Retinal pigment epithelial cell (primary cell): ENCODE measurements at places on chromosomes 3 and 15.

DNA sequence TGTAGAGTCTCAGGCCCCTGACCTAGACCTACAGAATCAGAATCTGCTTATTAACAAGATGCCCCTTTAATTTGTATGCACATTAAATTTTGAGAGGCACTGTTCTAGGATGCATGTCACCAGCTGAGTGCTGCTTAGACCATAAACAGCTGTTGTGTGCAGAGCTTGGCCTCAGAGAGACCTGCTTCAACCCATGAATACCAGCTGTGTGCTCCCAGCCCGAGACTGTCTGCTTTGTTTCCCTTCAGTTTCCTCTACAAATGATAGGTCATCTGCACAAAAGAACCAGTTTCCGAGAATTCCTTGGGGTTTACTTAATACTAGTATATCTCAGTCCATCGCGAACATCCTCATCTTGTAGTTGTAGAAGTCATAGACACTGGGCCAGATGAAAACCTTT, 158.5 kb upstream of the PFN2 start:
- no peak for DNase-seq

DNA sequence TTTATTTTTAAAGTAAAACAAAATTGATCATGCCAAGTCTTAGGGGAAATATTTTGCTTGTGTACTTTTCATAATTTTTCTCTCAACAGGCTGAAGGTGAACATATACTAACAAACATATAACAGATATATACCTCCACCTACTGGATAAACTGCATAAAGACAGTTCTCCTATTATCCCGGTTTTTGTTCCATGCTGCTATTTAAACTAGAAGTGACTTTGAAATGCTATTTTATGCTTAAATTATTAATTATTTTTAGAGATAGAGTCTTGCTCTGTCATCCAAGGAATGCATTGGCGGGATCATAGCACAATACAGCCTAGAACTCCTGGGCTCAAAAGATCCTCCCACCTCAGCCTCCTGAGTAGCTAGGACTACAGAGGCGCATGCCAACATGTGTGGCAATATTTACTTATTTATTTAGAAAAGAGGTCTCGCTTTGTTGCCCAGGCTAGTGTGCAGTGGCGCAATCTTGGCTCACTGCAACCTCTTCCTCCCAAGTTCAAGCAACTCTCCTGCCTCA, 49.8 kb downstream of the ST3GAL6 start:
- DNase-seq = no peak

- no peak for DNase-seq
Measured at GRCh38 chr3:196639483-196640296, at the start of gene NRROS. TSS of gene NRROS (plus strand) at chr3:196639694. CDS start at chr3:196654540, 14,846 bp downstream.

- DNase-seq = no peak
Measured at GRCh38 chr3:71258526-71258925, 325.0 kb downstream of the FOXP1 start.

- no peak for DNase-seq
Measured at GRCh38 chr3:122031123-122031468, 9.0 kb upstream of the ILDR1 start.

DNA sequence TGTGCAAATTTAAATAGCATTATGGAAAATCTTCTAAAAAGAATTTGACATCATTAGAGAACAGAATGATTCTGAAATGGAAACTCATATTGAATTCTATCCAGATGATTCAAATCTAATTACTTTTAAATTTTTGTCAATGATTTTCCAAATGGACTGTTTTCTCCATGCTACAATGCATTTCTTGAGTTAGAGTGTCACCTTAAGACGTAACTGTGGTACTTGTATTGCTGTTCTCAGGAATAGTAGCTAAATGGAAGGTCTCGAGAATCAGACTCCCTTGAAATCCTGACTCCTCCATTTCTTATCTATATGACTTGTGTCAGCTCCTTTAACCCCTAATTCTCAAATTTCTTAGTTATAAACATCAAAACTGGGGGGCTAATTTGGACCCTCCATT, 102.3 kb downstream of the P2RY1 start:
- no peak for DNase-seq

- DNase-seq = no peak
Measured at GRCh38 chr3:114762144-114762543, 384.9 kb downstream of the ZBTB20 start.

DNA sequence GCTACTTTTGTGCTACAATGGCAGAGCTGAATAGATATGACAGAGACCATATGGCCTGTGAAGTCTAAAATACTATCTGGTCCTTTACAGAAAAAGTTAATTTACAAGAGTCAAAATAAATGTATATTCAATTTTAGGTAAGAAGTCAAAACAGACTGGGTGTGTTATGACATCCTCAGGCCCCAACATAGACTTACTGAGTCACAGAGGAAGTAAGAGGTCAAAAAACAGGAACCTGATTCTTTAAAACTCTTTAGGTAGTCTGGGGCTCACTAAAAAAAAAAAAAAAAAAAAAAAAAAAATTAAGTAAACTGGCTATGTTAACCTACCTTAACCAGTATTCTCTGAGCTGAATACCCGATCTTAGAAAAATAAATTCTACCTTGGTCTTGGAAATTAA, 13.1 kb downstream of the DNAAF4 start:
- DNase-seq = no peak

DNA sequence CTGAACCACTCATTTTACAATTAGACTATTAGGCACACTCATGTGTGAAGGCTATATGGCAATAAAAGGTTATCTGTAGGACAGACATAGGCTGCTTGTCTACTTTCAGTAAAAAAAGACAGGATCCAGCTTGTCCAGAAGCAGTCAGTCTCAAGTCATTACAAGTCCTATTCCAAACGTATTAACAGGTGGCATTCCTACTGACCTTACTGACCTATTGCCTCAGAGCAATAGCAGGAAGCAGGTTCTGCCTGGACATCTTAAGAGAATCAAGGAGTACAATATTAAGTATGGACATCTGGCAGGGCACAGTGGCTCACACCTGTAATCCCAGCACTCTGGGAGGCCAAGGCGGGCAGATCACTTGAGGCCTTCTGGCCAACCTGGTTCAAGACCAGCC, 7.0 kb downstream of the CMTM6 start:
- no peak for DNase-seq

GRCh38 chr15:85527895-85528294, 147.5 kb downstream of the AKAP13 start:
- no peak for DNase-seq

- DNase-seq = no peak
Measured at GRCh38 chr3:21543380-21544075, 207.5 kb downstream of the ZNF385D start.

DNA sequence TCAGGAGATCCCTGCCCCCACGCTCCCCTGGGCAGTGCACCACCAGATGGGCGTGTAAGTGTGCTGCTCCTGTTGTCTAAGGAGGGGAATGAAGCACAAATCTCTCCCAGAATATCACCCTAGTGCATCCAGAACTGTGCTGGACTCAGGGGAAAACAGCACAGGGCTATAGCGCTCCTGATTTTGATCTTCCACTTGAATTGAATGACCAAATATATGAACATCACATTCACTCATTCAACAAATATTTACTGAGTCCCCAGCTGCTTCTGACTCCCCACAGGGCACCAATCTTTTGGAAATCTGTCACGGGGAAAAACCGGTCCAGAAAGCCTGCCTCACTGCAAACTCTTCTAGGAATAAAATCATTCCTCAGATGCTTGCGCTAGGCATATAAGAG, 2.4 kb downstream of the CPLX3 start:
- no peak for DNase-seq

- no peak for DNase-seq
Measured at GRCh38 chr3:152609891-152610290, 225.0 kb upstream of the P2RY1 start.

- no peak for DNase-seq
Measured at GRCh38 chr3:184857099-184857498, 45.1 kb downstream of the VPS8 start.

DNA sequence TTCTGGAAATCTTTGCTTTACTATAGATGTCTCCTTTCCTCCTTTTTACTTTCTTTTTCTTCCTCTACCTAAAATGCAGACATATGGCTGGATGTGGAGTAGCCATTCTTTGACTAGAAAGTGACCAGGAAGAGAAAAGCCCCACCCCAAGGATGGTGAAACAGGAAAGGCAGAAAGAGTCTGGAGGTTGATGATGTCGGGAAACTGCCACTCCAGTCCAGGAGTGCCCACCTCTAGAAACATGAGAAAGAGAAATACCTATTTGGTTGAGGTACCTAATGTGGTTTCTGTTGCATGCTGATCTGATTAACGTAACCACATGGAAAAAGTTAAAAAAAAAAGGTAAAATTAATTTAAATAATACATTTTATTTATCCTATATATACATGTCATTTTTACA, 55.2 kb upstream of the SSR3 start:
- no peak for DNase-seq

DNA sequence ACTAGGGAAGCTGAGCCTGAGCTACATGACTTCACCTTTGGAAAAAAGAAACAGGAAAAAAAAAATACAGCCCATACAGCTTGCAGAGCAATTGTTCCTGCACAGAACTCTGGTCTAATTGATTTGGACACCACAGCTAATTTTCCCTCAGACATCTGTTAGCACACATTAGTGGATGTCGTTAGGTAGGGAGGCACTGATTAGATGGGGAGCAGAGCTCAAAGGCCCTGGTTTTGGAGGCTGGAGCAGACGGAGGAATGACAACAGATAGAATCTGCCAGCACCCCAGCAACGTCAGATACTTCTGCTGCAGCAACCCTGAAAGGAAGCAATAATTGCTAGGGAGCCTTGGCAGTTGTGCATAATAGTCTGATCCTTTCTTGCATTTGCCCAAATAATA, 398.9 kb downstream of the LSAMP start:
- no peak for DNase-seq

- no peak for DNase-seq
Measured at GRCh38 chr3:29226706-29227105, 54.2 kb upstream of the RBMS3 start.

DNA sequence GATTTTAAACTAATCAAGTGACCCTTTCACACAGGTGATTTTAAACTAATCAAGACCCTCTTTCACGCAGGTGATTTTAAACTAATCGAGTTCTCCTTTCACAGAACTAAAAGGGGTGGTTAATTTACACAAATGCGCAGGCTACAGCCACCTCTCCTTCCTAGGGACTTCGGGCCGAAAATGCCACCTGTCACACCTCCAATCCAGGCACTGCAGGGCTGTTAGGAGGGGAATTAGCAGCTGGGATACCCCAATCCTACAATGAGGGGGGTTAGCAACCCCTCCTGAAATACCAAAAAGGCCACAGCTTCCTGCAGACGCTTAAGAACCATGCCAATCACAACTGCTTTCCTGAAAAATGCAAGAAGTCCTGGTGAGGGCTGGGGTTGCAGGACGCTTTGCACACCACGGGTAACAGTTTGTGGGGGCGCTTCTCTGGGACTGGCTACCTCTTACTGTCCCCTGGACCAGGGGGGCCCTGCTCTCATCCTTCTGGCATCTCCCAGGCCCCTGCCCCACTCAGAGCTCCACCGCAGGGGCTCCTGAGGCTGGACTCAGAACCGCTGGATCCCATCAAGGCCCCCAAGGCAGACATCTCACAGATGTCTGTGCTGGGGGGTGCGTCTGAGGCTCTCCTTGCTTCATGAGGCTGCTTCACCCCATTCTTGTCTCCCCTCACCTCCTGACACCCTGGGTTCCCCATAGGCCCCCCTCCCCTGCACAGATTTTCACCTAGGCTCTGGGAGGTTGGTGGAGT, 145.9 kb downstream of the OR4M2 start:
- DNase-seq = no peak

DNA sequence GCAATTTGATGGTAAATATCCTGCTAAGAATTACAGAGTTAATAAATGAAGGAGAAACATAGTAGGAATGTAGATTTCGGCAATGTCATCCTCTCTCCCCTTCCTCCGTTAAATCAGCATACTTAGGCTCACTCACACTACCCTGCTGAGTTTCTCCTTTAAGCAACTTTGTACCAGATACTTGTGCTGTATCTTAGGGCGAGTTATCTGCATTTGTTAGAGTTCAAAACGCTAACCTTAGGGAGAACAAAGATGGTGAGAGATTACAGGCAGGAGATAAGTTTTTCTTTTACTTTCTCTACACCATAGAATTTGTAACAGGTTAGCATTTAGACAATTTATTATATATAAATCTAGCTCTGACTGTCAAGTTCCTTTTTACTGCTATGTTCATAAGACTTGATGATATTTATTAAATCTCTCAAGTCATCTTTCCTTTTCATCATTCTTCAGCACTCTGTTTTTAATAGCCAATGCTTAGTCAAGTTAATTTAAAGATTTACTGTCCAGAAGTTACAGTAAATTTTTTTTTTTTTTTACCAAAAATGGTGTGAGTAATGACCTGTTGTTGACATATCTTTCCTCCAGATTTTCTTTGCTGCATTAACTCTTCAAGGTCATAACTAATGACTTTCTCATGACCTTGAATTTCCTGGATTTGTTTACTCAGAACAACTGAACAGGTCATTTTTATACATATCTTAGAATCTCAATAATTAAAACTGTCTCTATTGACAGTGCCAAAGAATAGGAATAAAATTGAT, 22.2 kb downstream of the SUCNR1 start:
- DNase-seq = no peak

GRCh38 chr15:68470049-68470742, 38.2 kb upstream of the ITGA11 start:
- DNase-seq = no peak

DNA sequence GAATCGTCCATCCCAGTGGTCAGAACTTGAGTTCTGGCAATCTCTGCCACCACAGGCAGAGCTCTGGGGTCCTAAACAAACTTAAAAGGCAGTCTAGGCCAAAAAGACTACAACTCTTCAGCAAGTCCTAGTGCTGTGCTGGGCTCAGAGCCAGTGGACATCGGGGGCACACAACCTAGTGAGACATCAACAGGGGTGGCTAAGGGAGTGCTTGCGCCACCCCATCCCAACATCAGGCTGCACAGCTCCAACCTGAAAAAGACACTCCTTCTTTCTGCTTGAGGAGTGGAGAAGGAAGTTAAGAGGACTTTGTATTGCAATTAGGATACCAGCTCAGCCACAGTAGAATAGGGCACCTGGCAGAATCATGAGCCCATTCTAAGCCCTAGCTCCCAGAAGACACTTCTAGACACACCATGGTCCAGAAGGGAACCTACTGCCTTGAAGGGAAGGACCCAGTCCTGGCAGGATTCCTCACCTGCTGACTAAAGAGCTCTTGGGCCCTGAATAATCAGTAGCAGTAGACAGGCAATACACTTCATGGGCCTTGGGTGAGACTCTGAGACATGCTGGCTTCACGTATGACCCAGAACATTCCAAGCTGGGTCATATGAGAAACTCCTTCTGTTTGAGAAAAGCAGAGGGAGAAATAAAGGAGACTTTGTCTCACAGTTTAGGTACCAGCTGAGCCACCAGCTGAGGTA, 72.0 kb downstream of the TFDP2 start:
- no peak for DNase-seq

DNA sequence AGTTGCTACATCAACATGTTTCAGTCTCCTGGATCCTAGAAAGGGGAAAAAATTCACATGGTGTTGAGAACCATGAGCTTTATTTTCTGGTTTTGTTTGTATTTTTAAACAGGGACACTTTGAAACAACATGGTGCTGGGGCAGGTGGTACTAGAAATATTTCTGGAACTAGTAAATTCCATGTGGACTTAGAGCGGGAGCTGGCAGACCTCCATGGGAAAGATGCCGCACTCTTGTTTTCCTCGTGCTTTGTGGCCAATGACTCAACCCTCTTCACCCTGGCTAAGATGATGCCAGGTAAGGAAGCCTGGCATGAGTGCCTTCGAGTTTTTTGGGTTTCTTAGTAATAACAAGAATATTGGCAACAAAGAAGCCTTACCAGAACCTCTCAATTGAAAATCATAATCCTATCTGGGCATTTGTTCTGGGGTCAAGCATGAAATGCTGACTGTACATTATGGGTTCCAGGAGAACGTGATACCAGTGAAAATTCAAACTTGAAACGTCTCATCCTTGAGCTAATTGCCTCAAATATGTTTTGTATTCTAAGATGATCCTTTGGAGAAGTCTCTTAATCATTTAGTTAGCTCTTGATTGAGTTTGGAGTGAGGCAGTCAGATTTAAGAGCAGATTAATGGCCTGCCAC, 7.9 kb downstream of the ALAS1 start:
- DNase-seq = peak; percentile 22
